ENCODE measurements at places on chromosomes 3 and 15. TPM values are rescaled to one million over a fixed set of nuclear protein-coding genes. Genes with fewer than 3 reads are reported as not detected.

IL17RC gene
- total RNA-seq = 35.0 TPM

INSYN1 gene
- total RNA-seq = 0.23 TPM

AP3B2 gene
- total RNA-seq = 0.23 TPM

TTLL13 gene
- total RNA-seq = not detected

GAP43 gene
- 0.89 TPM for total RNA-seq

LRRN1 gene
- total RNA-seq = not detected

CCDC50 gene
- 103 TPM for total RNA-seq

PRR20G gene
- not detected for total RNA-seq

ADAMTSL3 gene
- under 0.01 TPM for total RNA-seq

SKOR1 gene
- total RNA-seq = 0.09 TPM

CHRM5 gene
- not detected for total RNA-seq

LSAMP gene
- 5.7 TPM for total RNA-seq

TXNRD3 gene
- 7.1 TPM for total RNA-seq

KLHL40 gene
- total RNA-seq = not detected

DGKG gene
- 6.7 TPM for total RNA-seq

TMC3 gene
- not detected for total RNA-seq

CLDN16 gene
- total RNA-seq = 0.23 TPM

SCN5A gene
- total RNA-seq = 0.30 TPM

CCR8 gene
- not detected for total RNA-seq

CNBP gene
- 233 TPM for total RNA-seq

NGRN gene
- 89.2 TPM for total RNA-seq

DNAJA4 gene
- 2.7 TPM for total RNA-seq

ZMYND10 gene
- 0.88 TPM for total RNA-seq

ACOX2 gene
- 13.4 TPM for total RNA-seq

TRPM1 gene
- not detected for total RNA-seq

POPDC2 gene
- 0.59 TPM for total RNA-seq

DUOXA2 gene
- total RNA-seq = not detected

ABI3BP gene
- 53.3 TPM for total RNA-seq

FOXL2 gene
- total RNA-seq = not detected

STRIT1 gene
- not detected for total RNA-seq

BCL2A1 gene
- total RNA-seq = 2.1 TPM

CD200 gene
- 66.5 TPM for total RNA-seq

LMOD3 gene
- total RNA-seq = not detected

DUOXA1 gene
- total RNA-seq = not detected

SMARCC1 gene
- 44.7 TPM for total RNA-seq

C2CD4A gene
- not detected for total RNA-seq

PLS1 gene
- total RNA-seq = 2.7 TPM

RFC4 gene
- total RNA-seq = 23.0 TPM

GOLGA6B gene
- not detected for total RNA-seq

NTRK3 gene
- total RNA-seq = 1.2 TPM

SLITRK3 gene
- not detected for total RNA-seq

NR2F2 gene
- total RNA-seq = 27.3 TPM

MYL3 gene
- not detected for total RNA-seq

LXN gene
- 115 TPM for total RNA-seq

SLC9A9 gene
- total RNA-seq = 2.8 TPM

MITF gene
- 3.6 TPM for total RNA-seq

GPR62 gene
- total RNA-seq = 0.05 TPM

CHRFAM7A gene
- under 0.01 TPM for total RNA-seq

GDPGP1 gene
- total RNA-seq = 7.1 TPM

SLCO2A1 gene
- not detected for total RNA-seq

STRA6 gene
- 47.2 TPM for total RNA-seq

NR1I2 gene
- not detected for total RNA-seq

CCDC13 gene
- 0.14 TPM for total RNA-seq

Measured in smooth muscle cell of the umbilical artery (primary cell).